ENCODE measurements at places on chromosomes 12 and 14.

- DNase-seq = no peak
Measured at GRCh38 chr12:22728987-22729386, 104.0 kb downstream of the ETNK1 start.

DNA sequence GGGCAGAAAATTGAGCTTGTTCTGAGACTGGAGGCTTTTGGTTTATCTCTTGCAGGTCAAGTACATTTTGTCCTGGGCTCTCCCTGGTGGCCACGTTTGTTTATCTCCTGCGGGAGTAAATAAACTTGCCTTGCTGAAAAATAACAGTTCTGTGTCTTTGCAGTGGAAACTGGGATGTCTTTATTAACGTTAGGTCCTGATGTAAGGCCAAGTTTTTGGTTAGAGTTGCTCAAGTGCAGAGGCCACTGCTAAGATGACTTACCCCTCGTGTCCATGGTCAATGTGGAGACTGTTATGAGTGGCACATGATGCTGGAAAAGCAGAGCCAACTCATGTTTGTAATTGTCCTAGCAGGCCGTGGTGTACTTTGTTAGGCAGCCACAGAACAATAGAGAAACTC, 3.8 kb downstream of the PTPN11 start:
- no peak for DNase-seq

DNA sequence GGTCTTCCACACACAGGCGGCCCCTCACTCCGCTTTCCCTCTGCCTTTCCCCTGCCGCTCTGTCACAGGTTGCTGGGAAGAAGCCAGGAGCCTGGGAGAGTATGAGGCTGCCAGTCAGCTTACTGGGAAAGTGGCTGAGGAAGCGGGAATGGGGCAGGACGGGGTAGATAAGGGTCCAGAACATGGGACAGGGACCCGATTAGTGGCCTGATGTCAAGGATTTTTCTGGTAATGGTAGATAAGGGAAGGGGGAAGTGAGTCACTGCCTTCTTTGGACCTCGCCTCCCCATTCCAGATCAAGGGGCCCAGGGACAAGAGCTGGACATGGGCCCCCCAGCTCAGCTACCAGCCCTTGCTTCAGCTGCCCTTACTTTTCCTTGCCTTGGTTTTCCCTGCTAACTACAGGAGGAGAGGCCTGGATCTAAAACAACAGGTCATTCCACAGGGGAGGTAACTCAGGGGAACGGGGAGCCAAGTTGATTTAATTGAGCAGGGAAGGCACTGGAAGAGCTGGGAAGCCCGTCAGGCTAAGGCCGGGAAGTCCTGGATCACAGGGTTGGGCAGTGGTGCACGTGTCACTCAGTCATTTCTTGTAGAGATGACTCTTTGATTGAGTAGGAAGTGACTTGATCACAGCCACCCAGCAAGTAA, 3.5 kb upstream of the LPAR5 start:
- no peak for DNase-seq

- DNase-seq = peak; percentile 33
Measured at GRCh38 chr14:24296341-24297157, 3.0 kb downstream of the DHRS1 start.

- no peak for DNase-seq
Measured at GRCh38 chr14:82710267-82710841, 1176.7 kb upstream of the SEL1L start.

- DNase-seq = no peak
Measured at GRCh38 chr12:124829008-124829707, 34.5 kb downstream of the SCARB1 start.

GRCh38 chr12:122978507-122978955, 1.9 kb upstream of the ARL6IP4 start:
- no peak for DNase-seq

DNA sequence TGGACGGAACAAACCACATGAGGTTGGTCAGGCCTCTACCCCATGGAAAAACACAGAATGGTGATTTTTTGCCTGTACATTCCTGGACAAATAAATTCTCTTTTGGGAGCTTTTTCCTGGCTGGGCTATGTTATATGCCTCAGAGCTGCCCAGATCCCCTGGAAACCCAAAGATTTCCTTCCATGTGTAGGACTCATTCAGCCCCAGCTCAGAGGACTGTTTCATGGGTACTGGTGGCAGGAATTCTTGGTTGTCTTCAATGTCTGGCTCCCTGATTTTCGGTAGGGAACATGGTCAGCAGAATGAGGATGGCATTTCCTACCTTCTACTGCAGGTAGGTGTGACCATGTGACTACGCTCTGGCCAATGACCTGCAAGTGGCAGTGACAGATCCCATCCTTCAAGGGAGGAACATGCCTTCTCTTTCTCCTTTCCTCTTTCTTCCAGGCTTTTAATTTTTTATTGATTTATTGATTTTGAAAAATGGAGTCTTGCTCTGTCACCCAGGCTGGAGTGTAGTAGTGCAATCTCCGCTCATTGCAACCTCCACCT, 15.4 kb upstream of the P2RX7 start:
- no peak for DNase-seq

DNA sequence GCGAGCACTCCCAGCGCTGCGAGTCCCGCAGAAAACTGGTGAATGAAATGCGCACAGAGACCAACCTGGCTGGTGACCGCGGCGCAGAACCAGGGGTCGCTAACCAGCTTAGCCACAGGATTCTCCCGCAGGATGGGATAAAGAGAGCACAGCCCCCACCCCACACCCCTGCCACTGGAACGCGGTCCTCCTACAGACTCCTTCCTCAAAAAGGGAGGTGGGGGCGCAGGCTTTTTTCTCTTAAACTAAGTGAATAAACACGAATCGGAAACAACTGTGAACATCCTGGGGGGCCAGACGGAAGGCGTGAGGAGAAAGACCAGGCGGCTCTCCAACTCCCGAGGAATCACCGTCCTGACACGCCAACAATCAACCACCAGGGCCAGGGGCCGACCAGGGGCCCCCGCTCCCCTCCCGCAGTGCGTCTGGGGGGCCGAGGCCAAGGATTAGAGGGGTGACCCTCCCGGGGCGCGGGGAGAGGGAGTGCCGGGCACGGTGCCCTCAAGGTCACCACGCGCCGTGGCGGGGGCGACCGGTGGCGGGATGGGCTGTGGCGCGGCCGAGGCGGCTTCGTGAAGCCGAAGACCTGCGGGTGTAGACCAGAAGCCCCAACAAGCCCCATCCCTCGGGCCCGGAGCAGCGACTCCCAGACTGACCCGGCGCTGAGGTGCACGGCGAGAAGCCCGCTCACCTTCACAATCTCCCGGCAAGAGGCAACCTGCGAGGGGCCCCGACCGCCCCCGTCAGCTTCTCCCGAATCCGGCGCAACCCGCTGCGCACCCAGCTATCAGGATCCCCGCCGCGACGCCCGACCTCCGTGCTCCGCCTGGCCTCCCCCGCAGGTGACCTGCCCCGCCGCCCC, 704 bp downstream of the ATP2B1 start:
- no peak for DNase-seq

DNA sequence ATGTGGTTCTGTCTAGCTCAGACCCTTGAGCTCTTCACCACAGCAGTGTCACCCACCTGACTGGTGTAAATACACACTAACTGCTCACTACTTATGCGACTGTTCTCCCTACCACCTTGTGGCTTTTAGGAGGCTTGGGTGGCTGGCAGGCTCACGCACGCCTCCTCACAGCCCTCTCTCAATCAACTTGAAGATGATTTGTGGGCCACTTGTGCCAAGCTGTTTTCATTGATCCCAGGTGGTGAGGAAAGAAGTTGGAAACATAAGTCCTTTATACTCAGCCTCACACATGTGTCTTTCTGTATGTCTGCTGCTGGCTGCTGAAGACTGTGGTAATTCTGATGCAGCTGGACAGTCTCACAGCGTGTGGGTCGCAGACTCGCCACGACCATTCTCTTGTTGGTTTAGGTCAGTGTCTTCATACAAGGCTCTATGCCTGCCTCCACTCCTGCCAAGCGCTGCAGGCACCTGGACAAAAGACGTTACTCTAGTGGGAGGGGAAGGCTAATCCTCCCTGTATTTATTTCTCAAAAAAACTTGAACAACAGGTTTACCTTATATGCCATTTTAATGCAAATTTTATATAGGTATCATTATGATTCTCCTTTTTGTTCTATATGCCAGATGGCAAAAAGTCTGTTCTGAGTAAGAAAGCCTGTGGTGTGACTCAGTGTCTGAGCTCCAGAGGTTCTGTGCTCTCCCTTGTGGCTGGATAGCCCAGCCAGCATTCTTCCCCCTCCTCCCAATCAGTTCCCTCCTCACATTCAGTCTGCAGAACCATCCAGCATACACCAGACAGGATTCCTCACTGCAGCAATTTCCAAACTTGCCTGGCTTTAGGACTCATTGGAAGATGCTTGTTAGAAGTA, 115.6 kb downstream of the DIP2B start:
- no peak for DNase-seq

DNA sequence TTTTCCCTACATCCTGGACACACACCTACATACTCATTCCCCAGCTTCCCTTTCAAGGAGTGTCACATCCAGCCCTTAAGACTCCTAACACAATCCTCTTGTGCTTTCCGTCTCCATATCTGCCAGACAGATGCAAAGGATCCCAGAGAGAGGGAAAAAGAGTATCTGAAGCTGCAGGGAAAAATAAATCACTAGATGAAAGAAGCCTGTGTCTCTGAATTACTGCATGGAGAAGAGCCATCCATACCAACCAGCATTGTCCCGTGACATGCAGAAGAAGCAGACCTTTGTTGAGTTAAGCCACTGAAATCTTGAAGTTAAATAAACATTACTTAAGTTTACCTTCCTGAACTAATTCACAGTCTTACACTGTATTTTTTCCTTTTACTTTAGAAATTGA, 54.6 kb downstream of the GTF2A1 start:
- no peak for DNase-seq

- DNase-seq = no peak
Measured at GRCh38 chr12:57460468-57460784, 841 bp downstream of the GLI1 start.

GRCh38 chr14:92368001-92368400, 45.0 kb downstream of the SLC24A4 start:
- DNase-seq = no peak

GRCh38 chr12:83619973-83620372, 933.3 kb downstream of the TMTC2 start:
- no peak for DNase-seq

GRCh38 chr12:129687731-129688130, 216.1 kb downstream of the TMEM132D start:
- no peak for DNase-seq

- DNase-seq = no peak
Measured at GRCh38 chr12:115617391-115617790, 660.1 kb downstream of the MED13L start.

DNA sequence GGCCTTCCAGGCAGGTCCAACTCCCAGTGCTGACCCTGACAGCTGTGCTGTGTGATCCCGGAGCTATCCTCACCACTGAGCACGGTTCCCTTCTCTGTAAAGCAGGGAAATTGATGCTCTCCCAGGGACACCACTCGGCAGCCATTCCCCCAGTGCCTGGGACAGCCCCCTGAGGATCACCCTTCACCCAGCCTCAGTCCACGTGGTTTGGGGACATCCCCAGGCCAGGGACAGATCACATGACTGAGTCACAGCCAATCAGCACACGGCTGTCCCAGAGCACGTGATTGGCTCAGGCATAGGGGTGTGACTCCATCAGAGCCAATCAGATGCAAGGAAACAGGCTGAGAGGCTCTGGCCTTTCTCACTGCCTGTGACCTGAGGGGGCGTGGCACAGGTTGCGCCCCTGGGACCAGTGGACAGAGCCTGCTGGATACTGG, 68.8 kb upstream of the SFSWAP start:
- no peak for DNase-seq

DNA sequence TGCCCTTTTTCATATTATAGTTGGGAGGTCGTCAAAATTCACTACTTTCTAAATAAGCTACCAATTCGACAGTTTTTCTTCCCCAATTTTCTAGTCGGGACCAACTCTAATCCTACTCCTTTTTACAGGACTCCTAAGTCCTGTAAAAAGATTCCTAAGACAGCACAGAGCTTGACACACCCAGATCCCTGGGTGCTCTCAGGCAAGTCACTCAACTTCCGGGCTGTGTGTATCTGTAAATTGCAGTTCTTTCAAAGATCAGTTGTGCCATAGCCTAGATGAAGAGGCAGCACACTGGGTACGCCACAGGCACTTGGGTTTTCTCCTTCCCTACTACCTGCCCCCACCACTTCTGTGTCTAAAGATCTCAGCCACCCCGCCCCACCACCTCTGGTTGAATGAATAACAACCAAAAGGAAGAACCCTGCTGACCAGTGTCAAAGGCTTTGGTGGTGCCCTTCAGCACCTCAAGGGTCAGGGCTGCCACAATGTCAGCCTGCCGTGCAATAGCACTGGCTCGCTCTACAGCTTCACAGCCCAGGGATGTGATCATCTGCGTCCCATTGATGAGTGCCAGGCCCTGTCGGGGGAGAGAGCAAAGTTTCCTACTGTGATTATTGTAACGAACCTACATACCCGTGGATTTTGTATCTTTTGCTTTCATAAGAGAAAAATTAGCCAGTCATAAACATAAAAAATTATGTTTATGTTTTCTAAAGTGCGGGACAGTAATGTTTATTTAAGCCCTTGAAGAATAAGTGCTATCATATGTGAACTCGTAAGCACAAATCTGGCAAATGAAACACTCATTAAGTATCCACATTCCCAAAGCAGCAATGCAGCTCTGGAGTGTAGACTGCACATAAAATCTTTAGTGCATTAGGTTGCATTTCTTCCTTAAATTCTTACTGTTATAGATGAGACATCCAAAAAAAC, 9.2 kb downstream of the HAL start:
- no peak for DNase-seq

DNA sequence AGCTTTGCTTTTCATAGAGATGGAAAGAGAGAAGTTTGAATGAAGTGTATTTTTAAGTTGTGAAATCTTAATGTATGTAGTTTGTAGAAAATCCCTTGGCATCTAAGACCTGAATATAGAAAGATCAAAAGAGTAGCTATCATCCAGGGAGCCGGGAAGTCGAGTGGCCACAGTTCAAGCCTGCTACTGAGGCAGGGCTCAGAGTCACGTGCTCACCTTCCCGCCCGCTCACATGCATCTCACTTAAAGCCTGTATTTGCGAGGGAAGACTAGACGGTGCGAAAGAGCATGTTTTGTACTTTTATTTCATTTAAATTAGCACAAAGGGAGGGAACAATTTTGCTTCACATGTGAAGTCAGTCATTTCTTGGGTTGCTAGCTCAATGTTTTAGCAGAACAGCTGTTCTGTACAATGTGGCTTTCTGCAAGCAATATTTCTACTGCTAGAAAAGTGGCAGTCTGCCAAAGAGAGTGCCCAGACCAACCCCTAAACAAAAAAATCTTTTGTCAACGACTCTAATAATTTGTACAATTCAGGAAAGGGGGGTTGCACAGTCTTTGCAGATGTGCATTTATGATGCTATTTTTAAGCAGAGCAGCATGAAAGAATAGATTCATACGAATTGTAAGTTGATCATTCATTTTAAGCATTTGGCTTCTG, 290.7 kb downstream of the NPAS3 start:
- DNase-seq = no peak

- no peak for DNase-seq
Measured at GRCh38 chr12:22215467-22216253, 118.8 kb downstream of the ST8SIA1 start.

DNA sequence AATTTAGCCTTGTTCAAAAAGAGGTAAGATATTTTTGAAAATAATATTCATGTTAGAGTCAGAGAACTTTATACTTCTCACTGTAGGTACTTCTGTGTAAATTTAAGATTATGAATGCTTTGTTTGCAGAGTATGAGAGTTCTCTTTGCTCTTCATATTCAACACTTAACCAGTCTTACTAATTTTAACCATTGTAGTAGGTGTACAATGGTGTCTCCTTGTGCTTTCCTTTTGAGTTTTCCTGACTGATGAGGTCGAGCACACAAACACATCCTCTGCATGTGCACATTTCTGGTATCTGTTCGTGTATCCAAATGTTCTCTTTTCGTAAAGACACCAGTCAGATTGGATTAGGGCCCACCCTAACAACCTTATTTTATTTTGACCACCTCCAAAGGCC, 45.8 kb downstream of the MIA2 start:
- DNase-seq = no peak
